ENCODE measurements at places on chromosomes 5 and 9.

GRCh38 chr9:14081745-14082144 lies 232.2 kb downstream of the NFIB start:
- DNase-seq, result no peak

- DNase-seq, result no peak
Measured at GRCh38 chr5:174177976-174178605, 132.6 kb downstream of the NSG2 start.

GRCh38 chr5:10157085-10157669 lies 92.5 kb downstream of the ATPSCKMT start:
- DNase-seq, result no peak

DNA sequence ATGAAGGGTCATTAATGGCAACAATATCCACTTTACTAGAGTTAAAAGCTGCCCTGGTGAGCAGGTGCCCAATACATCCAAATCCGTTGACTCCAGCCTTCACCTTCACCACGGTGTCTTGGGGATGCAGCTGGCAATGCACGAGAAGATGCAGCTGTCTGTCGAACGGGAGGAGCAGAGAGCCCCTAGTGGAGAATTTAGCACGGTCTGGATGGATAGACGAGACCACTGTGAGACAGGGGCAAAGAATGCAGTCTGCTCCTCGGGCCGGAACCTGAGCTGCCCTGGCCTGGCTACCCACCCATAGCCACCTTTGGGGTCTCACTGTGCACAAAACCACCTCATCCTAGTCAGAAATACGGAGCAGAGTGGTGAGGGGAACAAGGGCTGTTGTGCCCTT lies 35.1 kb downstream of the ADRA1B start:
- no peak for DNase-seq

DNA sequence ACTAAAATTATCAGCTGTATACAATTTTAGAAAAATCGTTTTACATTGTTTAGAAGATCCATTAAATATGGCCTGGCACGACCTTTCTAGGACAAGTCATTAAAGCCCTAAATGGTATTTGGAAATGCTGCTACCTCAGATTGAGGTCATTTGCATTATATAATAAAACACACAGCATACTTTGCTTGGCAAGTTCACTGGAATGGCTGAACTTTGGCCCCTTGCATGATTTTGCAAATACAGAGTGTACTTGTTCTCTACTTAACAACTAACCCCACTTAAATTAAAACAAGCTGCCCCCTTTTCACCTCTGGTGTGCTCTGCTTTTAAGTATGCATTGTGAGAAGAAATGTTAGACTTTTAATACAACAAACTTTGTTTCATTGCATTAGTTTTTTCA lies 860.1 kb downstream of the PTPRD start:
- no peak for DNase-seq

DNA sequence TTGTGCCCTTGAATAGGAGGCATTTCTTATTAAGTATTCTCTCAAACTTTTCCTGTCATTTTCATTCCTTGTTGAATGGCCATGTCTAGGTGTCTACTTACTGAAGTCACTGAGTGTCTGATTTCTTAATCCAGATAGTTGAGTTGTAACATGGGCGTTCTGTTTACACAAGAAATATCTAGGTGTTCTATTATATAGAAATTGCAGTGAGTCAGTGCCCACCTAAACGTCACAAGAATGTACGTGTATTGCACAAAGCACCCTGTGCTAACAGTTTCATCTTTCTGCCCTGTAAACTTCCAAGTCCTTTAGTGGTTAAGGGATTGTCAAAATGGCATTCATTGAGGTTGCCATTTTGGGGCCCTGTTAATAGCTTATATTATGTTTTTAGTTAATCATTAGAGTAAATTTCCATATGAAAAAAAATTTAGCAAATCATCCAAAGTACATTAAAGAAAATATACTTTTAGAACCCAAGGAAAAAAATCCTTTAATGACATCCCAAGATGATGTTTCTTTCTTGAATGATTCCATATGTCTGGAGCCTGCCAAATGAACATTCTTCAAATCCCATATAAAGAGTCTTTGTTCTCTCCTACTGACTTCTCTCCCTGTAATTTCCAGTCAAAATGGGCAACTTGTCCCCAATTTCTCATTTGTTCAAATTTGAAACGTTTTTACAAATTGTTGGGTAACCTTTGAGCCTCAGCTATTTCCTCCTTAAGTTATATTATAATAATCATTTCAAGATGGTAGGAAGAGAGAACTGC lies 114.2 kb downstream of the GOLPH3 start:
- no peak for DNase-seq

DNA sequence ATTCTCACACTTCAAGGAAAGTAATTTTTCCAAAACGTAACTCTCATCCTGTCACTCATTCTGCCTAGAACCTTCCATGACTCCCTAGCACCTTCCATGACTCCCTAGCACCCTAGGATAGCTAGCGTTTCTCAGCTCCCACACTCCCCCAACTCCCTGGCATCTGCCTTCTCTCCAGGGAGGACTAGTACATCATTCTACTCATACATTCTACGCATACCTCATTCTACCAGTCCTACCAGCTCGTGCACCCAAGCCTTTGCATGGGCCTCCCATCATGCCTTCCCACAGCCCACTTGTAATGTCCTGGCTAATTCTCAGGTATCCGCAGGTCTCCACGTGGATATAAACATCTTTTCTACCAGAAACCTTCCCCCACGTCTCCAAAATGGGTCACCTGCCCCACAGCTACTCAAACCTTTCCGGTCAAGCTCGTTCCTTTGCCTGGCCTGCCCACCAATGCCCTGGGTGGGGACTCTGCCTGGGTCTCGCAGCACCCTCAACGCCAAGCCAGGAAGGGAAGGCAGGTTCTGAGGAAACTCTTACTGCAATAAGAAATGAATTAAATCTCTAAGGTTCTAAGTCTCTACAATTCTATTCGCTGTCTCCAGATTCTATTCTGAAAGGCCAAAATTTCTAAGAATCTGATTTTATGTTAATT lies 930 bp downstream of the ANKS6 start:
- DNase-seq, result no peak

GRCh38 chr9:297104-297972 lies 82.7 kb downstream of the DOCK8 start:
- DNase-seq, result no peak

DNA sequence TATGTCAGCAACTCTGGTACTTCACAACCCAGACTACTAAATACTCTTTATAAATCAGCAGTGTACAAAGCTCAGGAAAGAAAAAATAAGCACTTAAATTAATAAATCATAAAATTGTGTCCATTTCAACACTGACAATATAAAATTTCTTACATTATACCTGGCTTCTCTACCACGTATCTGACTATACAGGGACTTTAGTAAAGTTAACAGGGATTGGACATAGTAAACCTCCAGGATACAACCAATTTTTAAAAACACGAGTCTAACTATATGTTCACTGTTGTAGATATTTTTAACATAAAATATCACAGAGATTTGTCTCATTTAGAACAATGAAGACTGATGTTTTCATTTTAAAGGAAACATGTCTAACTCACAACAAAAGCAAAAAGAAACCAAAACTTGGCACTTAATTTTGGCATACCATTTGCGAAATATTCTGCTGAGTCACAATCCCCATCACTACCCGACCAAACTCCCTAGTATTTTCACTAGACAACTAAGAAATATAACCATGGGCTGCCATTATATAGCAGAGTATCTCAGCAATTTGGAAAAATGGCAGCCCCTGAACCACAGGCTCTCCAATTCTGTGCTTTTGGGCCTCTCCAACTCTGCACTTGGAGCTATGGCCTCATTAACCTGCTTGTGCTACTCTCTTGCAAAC lies 14.4 kb downstream of the FAM169A start:
- no peak for DNase-seq

DNA sequence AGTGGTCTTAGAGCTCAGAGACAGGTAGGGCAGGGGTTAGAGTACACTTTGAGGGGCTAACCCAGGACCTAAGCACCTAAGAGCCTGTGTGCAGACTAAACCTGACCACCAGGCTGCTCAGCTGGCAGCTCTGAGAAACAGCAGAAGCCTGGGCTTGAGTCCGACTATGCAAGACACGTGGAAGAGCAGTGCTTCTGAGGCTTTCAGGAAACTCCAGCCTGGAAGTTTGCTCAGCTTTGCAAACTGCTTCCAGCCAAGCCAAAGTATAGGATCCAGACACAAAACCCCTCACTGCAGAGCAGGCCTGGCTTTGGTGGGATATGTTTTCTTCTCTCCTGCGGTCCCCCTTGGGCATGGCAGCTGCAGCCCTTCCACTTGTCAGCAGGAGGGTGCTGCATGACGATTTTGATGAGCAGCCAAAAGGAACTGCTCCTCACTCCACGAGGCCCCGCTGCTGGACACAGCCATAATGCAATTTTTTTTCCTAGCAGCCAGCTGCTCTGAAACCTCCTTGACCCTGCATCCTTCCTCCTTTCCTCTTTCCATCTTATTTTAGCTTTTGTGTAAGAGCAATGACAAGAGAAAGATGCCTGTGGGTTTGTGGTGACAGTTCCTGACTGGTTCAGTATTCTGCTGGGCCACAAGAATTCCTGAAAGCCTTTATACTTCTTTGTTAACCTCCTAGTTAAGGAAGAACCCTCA lies 123.1 kb downstream of the LIFR start:
- no peak for DNase-seq

DNA sequence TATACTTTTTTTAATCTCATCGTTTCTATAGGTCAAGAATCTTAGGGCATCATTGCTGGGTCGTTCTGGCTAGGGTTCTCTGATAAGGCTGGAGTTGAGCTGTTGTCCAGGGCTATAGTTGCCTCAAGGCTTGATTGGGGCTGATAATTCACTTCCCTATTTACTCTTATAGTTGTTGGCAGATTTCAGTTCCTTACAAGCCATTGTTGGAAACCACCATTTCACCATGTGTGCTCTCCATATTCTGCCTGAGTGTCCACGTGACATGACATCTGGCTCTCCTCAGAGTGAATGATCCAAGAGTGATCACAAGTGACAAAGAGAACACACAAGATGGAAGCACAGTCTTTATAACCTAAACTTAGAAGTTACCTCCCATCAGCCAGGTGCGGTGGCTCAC lies 852.2 kb downstream of the EFNA5 start:
- no peak for DNase-seq

GRCh38 chr5:132665574-132666080 lies 7.7 kb downstream of the IL13 start:
- DNase-seq, result no peak

DNA sequence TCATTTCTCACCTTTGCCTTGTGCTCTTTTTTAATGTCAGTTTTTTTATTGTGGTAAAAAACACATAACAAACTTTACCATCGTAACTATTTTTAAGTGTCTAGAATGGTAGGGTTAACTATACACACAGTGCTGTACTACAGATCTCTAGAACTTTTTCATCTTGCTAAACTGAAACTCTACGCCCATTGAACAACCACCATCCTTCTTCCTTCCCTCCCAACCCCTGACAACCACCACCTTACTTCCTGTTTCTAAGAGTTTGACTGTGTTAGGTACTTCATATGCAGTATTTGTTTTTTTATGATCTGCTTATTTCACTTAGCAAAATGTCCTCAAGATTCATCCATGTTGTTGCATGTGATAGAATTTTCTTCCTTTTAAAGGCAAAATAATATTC lies 54.9 kb downstream of the PSAT1 start:
- DNase-seq, result no peak

- no peak for DNase-seq
Measured at GRCh38 chr5:150164211-150164980, 2.2 kb upstream of the CDX1 start.

- DNase-seq, result no peak
Measured at GRCh38 chr9:134258828-134259546, 67.3 kb upstream of the RXRA start.

GRCh38 chr9:117703537-117703936 lies 666 bp upstream of the TLR4 start:
- no peak for DNase-seq

GRCh38 chr9:136110082-136111061 lies 8.3 kb downstream of the TMEM250 start:
- DNase-seq, result no peak

Data from NCI-H2107 (cell line).